ENCODE measurements at places on chromosomes 11 and 22.

- DNase-seq: no peak
Measured at GRCh38 chr11:9799886-9800285, 136.0 kb downstream of the SWAP70 start.

DNA sequence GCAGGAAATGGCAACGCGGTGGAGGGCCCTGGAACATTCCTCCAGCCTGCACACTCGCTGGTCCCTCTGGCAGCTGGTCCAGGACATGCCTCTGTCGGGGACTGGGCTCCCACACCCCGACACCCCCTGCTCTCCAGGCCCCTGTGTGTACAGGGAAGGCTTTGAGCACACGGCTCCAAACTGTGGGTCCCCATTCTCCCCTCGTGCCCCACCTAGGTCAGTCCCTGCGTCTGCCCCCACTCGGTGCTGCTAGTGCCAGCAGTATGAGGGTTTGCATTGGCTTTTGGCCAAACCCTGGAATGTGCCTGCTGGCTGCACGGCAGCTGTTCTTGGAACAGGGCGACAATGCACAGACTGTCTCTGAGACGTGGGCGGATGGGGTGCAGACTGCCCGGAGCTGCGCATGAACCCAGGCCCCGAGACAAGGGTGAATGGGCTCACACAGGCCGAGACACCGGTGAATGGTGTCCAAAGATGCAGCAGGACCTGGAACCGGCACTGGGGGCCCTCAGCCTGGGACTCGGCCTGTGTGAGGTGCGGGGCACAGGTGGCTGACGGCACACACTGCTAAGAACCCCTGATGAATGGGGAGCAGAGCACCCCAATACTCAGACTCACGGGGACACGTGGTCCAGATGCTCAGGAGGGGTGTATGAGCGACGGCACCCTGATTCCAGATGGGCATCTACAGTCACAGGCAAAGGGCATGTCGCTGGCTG is 7.5 kb upstream of the SYT8 start:
- DNase-seq: peak; percentile 80

DNA sequence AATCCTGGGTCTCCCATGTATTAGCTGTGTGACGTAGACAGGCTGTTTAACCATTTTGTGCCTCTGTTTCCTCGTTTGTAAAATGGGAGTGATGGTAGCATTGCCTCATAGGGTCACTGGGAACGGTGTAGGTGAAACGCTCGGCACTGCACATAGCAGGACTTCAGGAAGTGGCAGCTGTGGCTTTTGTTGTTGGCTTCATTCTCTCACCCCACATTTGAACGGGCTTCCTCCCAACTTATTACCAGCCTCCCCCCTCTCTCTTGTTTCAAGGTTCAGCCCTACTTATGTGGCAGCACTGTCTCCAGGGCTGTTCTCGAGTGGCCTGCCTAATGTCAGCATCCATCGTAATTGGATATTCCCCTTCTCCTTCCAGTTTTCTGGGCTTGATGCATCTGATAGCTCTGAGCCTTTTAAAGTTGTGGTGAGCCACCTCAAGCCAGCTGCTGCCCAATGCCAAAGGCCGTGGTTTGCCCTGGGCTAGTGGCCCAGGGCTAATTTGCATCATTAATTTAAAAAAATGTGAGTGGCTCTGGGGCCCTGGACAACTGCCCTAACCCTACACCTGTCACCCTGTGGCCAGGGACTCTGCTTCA is 217.8 kb upstream of the TBCEL start:
- DNase-seq: no peak

DNA sequence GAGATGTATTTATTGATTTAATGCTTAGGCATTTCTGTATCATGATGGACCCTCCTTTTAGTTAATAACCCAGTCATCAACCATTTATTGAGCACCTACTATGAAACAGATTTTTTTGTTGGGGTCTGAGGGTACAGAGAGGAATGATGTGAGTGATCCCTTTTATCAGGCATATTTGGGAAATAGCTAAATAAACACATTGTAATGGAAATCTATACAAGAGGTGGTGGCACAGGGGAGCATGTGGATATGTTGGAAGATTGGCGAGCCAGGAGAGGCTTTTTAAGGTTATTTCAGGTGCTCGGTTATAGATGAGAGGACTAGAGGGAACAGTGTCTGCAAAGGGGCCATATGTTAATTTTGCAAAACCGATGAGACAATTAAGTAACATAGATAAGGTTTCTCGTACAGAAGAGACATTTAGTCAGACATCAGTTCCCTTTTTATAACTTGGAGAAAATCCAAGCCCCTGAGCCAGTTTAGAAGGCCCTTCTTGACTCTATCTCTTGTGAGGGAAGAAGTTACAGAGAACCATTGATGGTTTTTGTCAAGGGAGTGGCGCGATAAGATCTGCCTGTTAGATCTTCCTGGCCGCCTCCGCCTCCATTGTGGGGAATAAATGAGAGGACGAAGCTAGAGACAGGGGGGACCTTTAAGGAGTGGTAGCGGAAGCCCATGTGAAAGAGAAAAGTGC is 2.0 kb downstream of the ATXN10 start:
- DNase-seq: no peak

GRCh38 chr22:27780161-27780575 is 21.4 kb downstream of the MN1 start:
- no peak for DNase-seq

- no peak for DNase-seq
Measured at GRCh38 chr22:19879992-19880785, 25.5 kb upstream of the GNB1L start.

GRCh38 chr22:29061773-29062172 is at the start of gene C22orf31:
Gene C22orf31 (minus strand): TSS chr22:29061831. CDS start chr22:29061792, 39 bp downstream.
- DNase-seq: no peak

DNA sequence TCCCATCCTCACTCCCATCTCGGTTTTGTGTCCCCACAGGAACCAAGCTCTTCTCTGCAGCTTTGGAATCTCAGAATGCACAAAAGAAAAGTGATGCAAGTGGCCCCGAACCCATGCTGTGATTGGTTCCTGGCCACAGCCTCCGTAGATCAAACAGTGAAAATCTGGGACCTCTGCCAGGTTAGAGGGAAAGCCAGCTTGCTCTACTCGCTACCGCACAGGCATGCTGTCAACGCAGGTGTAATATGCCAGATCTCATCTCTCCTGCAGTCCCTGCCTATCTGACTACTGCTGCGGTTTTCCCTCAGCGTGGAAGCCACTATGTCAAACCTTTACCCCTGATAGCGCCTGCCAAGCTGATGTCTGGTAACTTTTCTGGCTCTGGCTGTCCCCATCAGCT is 200.5 kb upstream of the LRRC4C start:
- DNase-seq: no peak

DNA sequence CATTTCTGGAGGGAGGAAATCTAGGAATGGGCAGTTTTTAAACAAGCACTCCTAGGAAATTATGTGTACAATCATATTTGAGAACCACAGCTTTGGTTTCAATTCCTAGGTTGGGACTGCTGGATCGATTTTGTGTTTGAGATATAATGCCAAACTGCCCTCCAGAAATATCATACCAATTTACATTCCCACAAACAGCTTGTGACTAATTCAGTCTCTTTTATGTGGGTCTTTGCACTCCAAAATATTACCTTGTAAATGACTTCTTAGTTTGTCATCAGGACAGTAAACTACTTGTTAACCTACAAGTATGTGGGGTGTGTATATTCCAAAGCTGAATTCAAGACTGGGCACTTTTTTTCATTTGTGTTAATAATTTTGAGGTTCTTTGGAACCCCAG is 9.8 kb upstream of the BARX2 start:
- DNase-seq: no peak

DNA sequence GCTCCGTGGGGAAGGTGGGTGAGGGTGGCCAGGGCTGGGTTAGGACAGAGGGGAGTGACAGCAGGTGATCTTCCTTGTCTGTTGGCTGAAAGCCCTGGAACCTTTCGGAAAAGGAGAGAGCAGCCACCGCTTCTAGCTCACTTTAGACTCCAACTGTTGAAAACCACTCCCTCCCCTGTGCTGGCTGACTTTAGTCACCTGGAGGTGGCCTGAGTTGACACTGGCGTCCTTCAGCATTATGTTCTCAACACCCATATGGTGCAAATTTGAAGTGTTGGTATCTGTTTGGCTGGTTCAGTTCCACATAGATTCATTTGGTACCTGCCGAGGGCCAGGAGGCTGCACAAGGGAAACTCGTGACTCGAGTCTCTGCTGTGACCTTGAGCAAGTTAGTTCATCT is 28.8 kb downstream of the ZC3H7B start:
- DNase-seq: no peak

DNA sequence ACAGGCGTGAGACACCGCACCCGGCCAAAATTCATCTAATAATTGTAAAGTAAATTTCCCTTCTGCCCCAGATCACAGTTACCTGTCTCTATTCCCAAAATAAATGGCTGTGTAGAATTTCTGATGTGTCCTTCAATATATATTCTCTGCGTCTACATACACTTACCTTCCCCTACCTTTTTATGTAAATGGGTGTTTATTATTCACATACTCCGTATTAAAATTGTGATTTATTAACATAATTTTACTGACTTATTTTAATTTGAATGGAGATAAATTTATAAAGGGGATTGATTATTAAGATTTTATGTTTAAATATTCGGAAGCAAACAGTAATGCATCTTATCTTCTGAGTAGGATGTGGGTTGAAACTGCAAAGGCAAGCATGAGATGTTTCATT is 16.4 kb upstream of the ZNF280A start:
- no peak for DNase-seq

- no peak for DNase-seq
Measured at GRCh38 chr11:73095613-73096012, 46.5 kb downstream of the FCHSD2 start.

GRCh38 chr11:115334932-115335788 is 169.1 kb downstream of the CADM1 start:
- DNase-seq: peak; percentile 7

GRCh38 chr11:77111277-77111676 is 8.6 kb downstream of the OMP start:
- DNase-seq: no peak

Measured in NCI-H1048 (cell line).